ENCODE measurements at places on chromosomes 11 and 22. TPM values are rescaled to one million over a fixed set of nuclear protein-coding genes. Genes with fewer than 3 reads are reported as not detected.

DNA sequence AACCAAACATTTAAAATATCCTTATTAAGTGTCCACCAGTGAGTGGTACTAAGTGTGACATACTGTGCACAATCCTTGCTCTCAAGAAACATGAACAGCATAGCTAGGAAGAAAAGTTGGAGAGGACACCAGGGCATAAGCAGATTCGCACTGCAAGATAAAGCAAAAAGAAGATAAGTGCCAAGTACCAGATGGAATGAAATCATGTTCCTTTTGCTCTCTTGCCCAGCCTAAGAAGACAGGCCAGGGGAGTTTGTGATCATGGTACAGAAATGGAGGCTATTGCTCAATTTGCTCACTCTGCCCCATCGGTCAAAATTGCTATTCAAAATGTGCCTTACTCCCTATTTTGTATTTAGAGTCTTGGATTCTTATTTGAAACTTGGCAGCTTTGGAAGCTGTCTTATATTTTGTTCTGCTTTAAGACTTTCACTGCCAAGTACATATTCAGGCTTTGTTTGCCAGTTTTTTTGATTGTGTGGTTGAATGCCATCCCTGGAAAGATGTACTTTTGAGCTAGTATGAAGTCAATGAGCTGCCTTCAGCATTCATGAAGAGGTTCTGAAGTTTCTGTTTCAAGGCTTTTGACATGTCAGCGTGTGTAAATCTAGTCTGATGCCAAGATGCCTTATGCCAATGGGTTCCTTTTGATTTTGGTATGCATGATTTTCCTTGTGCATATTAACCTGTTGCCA is 90.3 kb downstream of the PAX6 start:
- DNase-seq: no peak

DNA sequence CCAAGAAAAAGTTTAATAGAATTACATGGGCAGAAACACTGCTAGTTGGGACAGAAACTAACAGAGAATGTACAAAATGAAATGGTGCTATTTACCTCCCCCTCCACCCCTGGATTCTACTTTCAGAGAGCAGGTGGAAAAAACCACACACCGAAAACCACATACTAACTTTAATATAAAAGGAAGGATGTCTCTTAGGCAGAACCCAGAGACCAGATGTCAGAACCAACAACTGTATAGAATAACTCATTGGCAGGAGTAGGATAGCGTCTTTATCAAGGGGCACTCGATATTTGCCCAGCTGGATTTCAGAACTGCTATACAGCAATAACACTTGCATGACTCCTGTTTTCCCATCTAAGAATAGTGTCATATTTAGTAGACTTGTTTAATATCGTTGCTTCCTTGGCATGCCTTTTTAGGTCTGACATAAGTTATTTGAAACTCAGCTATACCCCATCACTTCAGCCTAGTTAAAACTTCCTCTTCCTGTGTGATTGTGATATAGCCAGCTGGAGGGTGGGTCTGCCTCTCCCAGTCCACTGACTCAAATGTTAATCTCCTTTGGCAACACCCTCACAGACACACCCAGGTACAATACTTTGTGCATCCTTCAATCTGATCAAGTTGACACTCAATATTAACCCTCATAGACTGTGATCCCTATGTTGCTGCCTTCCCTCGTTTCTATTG is 1.2 kb downstream of the SLC22A25 start:
- no peak for DNase-seq

- no peak for DNase-seq
Observed at GRCh38 chr11:60265373-60266214, 14.9 kb upstream of the MS4A4A start.

OR5A1 gene
- total RNA-seq: not detected

- DNase-seq: no peak
Observed at GRCh38 chr22:22798232-22798616, 89.4 kb upstream of the IGLL5 start.

LYVE1 gene
- total RNA-seq: 112 TPM

UBQLNL gene
- 0.32 TPM for total RNA-seq

SMIM35 gene
- total RNA-seq: not detected

- DNase-seq: no peak
Observed at GRCh38 chr11:116461789-116462188, 311.0 kb downstream of the BUD13 start.

DNA sequence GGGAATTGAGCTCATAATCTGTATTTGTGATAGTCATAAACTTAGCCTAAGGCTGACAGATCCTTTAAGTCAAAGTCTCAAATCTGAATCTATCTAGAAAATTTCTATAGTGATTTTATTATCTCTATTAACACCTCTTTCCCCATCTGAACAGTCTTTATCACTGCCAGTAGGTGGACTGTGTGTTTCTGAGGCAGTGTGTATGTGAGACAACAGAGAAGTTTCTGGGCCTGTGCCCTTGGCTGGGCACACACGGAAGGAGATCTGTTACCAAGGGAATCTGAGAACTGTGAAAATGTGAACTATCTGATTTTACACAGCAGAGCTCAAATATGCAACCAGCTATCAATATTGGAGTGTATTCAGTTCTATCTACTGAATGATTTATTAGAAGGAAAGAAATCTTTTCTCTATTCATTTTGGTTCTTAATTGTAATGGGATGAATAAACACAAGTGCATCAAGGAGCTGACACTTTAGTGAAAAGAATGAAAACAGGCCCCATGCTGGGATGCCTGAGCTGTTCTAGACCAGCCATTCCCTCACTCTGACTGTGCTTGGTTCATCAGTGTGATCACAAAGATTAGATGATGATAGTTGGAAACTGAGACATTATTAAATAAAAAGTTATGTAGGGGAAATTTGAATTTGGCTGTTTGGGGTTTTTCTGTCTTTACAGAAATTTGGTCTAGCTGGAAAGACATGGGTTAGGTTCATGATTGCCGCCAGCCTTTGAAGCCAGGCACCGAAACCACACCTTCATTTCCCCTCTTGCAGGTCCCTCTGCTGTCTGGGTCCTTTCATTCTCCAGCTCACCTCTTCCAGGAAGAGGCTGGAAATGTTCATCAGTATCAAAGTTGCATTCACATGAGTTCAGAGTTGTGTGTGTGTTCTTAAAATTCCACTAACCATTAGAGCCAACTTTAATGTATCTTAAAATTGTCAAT is 68.1 kb downstream of the LIF start:
- DNase-seq: no peak

GRCh38 chr11:134524896-134525845 is 113.1 kb upstream of the B3GAT1 start:
- DNase-seq: peak; percentile 48

OR6A2 gene
- total RNA-seq: 0.33 TPM

DNA sequence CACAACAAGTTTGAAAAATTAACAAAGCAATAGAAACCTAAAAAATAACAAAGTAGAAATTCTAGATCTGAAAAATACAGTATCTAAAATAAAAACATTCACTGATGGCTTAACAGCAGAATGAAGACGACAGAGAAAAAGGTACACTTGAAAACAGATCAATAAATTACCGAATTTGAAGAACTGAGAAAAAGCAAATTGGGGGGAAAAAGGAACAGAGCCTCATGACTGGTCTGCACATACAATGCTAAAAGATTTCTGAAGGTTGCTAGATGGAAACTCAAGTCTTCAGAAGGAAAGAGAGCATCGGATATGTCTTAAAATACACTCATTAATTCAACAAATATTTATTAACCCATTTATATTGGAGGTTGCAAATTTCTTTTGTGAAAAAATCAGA is 71.6 kb downstream of the SBF2 start:
- no peak for DNase-seq

CNGA4 gene
- not detected for total RNA-seq

- DNase-seq: no peak
Observed at GRCh38 chr11:123268156-123268555, 73.1 kb upstream of the CLMP start.

GRCh38 chr11:78323363-78323762 is 94.3 kb downstream of the GAB2 start:
- no peak for DNase-seq

DNA sequence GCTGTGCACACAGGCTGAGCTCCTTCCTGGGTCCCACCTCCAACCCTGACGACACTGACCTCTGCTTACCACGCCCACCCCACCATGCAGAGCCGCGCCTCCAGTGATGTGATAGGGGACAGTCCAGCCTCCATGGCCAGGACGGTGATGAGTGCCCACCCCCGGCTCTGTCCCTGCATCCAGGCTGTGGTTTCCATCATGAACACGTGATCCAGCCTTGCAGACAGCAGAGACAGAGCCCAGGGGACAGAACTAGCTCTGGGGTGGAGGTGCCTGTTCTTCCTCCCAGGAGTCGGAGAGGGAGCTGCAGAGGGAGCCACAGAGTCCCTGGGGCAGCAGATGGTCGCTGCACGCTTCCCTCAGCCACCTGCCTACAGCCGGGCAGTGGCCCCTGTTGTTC is 42.6 kb upstream of the IGSF9B start:
- no peak for DNase-seq

- DNase-seq: no peak
Observed at GRCh38 chr11:87179621-87180020, 141.9 kb downstream of the TMEM135 start.

GRCh38 chr11:121577106-121577848 is 124.5 kb upstream of the SORL1-AS1 start:
- DNase-seq: no peak

- no peak for DNase-seq
Observed at GRCh38 chr11:101872171-101872882, 42.5 kb upstream of the CEP126 start.

- no peak for DNase-seq
Observed at GRCh38 chr22:31340360-31340759, 5.8 kb downstream of the PATZ1 start.

GRCh38 chr11:91625495-91625894 is 599.1 kb upstream of the FAT3 start:
- DNase-seq: no peak

Measured in posterior vena cava (tissue), 2 donors.